Stimulated activated CD8-positive, alpha-beta memory T cell treated with anti-CD3 and anti-CD28 coated beads, Interleukin-15, amount 100 ng/mL, for 4 hours (primary cell): ENCODE measurements at places on chromosomes 2 and 18.

DNA sequence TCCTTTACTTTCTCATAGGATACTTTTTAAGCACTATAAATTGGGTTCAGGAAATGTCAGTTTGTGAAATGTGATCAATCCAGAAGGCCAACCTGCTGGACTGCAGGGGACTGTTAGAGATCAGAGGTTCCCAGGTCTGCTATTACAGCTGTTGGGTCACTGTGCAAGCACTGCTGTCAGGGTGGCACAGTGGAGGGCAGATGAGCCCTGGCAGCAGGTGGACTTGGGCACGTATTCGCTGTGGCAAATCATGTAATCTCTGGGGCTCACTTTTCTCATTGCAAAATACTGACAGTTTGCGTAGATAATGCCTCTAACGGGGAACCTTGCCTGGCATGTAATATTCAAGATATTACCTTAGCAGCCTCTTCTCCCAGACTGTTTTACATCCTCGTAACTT, 18.1 kb downstream of the RAB31 start:
- no peak for DNase-seq

- DNase-seq = no peak
These were observed 201.7 kb upstream of the STON1 start for GRCh38 chr2:48328159-48328809.

- no peak for DNase-seq
These were observed 139.8 kb downstream of the GPD2 start for GRCh38 chr2:156576005-156576404.

GRCh38 chr2:196809260-196809659, at the start of gene C2orf66:
Gene C2orf66, minus strand, starts transcription at chr2:196809355. Its CDS starts 19 bp downstream, at chr2:196809336.
- no peak for DNase-seq

GRCh38 chr18:37711766-37712505, 146.3 kb upstream of the CELF4 start:
- DNase-seq = no peak

GRCh38 chr18:74446631-74447403, 10.3 kb downstream of the DIPK1C start:
- no peak for DNase-seq

GRCh38 chr2:158212301-158212700, 110.6 kb downstream of the UPP2 start:
- DNase-seq = no peak

DNA sequence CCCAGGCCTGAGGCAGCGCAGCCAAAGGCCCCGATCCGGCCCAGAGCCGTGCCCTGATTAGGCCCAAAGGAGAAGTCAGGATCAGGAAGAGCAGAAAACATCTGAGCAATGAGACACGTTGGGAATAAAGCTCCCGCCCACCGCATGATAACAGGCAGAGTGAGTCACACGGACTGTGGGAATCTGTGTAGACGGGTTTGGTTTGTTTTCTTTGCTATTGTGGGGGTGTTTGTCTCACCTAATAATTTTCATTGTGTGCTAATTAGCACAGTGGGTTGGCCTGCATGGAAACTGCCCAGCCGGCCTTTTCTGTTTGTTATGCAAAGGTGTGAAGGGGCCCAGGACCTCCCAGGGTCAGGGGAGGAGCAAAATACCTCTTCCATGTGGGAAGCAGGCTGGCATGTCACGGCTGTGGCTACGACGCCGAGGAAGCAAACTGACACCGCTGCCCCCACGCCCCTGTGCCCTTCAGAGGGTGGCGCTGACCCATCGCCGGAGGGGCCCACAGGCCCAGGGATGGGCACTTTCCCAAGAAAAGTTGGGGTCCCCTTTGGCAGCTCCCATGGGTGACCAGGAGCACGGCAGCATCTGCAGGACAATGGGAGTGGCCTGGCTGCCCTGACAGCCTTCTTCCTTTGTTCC, 68.4 kb upstream of the CTDP1 start:
- no peak for DNase-seq

DNA sequence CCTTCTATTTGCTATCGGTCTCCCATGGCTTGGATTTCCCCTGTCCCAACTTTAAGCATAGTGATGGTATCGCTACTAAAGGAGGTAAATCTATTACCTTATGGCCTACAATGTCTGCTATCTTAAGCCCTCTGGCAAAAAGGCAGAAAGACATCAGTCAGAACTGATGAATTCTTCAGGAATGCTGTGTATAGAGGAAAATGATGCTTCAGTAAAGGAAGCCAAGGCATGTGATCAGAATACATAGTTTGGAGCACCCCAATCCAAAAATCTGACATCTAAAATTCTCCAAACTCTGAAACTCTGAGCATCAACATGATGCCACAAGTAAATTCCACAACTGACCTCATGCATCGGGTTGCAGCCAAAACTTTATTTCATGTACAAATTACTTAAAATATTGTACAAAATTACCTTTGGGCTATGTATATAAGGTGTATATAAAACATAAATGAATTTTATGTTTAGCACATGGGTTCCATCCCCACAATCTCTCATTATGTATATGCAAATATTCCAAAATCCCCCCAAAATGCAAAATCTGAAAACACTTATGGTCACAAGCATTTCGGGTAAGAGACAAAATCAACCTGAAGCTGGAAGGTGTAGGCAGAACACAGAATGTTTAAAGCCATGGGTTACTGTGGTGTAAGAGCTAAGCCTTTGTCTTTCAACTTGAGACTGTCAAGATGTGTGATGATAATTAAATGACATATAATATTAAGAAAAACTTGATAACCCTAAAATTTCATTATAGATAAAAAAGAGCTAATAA, 66.2 kb downstream of the CUL3 start:
- no peak for DNase-seq

DNA sequence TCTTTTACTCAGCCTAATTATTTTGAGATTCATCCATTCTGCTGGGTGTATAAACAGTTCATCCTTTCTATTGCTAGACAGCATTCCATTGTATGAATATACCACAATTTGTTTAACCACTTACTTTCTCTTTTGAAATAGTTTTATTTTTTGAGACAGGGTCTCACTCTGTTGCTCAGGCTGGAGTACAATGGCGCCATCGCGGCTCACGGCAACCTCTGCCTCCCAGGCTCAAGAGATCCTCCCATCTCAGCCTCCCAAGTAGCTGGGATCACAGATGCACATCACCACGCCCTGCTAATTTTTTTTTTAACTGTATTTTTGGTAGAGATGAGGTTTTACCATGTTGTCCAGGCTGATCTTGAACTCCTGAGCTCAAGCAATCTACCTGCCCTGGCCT, 54.5 kb downstream of the USP37 start:
- no peak for DNase-seq

DNA sequence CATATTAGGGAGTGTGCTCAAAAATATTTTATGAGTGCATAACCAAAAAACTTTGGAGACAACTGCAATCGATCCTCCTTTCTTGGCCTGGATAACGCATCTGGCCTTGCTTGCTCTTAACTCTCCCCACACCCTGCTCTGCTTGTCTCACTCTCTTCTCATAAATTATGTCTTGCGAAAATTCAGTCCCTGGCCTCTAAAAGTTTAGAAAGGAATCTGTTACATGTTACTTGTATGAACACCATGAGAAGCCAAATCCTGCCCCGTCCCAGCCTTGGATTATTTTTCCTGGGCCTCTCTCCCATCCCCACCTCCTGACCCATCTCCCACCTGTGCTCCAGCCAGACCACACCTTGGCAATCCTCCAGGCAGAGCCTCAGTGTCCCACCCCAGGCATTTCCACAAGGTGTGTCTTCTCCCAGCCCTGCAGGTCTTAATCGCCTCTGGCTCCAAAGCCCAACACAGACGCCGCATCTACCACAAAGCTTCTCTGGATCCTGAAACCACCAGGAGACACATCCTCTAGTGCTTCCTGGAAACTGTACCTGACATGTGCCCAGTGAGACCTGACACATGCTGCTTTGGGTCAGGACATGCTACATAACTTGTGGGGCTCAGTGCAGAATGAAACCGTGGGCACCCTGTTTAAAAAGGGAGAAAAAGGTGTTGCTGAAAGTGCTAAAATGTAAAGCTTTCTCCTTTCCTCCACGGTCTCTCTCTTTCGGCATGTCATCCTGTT, 99.6 kb upstream of the ST3GAL5 start:
- no peak for DNase-seq

DNA sequence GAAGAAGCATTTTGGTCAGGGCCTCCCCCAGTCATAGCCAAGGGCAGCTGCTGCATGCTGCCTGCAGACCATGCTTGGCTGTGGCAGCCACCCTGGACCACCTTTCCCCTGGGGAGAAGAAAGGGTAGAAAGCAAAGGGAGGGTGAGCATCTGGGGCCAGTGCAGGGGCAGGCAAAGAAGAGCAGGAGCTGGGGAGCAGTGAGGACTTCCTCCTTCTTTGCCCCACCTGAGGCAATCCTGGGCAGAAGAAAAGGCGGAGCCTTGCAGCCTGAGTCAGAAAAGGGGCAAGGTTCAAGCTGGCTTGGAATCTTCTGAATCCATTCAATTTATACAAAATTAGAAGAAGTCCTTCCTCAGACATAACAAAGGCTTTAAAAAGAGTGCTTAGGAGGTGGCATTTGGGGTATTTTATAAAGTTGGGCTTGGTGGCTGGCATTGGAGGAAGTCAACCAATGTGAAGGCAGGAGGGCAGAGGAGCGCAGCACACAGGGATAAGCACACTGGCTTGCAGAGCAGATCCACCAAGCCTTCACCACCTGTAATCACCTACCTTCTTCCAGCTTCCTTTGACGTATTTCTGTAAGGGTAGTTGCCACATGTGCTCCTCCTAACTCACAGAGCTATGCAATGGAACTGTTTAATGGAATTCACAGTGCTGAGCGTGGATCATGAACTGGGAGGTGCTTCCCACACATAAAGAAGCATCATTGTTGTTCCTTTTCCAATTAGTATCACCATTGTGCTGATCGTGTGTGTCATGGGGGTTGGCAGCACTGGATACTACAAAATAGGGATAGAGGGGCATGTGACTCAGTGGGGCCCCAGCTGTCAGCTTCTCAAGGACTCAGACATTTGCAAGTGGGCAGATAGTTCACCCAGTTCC, 154.4 kb upstream of the EPAS1 start:
- DNase-seq = no peak
